ENCODE measurements at places on chromosomes 5 and 9.

GRCh38 chr5:135498637-135498995, 37.1 kb downstream of the NEUROG1 start:
- DNase-seq, result no peak

GRCh38 chr5:19555876-19556275, 432.1 kb downstream of the CDH18 start:
- DNase-seq, result no peak

DNA sequence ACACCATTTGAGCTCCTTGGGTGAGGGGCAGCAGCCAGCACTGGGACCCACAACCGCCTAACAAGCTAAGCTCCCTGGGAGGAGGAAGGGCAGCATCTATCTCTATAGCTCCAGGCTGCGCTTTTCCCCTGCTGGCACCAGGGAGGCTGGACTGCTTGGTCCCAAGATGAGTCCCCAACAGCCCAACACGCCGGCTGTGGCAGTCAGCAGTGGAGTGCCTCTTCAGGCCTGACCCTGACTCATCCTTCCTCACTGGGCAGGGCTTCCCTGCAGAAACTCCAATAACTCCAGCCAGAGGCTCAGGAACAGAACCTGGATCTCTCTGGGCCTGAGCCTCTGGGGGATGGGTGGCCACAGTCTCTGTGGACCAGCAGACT, 113.7 kb upstream of the ADAMTS16 start:
- no peak for DNase-seq

DNA sequence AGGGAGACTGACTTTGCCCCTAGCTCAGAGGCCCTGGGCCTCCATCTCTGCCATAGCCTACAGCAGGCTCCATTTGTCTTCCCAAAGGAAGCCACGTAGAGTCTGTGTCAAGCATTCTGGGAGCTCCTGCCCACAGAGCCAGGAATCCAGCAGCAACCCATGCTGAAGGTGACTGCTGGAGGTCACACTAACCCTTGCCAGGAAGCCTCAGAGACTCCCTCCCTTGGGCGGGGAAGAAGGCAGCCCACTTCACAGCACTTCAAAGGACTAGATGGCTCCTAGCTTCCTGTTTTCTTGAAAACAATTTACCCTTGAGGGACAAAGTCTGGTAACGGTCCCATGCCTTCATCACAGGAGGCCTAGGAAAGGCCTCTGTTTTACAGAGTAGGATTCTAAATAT, 1.7 kb downstream of the CKMT2 start:
- no peak for DNase-seq

DNA sequence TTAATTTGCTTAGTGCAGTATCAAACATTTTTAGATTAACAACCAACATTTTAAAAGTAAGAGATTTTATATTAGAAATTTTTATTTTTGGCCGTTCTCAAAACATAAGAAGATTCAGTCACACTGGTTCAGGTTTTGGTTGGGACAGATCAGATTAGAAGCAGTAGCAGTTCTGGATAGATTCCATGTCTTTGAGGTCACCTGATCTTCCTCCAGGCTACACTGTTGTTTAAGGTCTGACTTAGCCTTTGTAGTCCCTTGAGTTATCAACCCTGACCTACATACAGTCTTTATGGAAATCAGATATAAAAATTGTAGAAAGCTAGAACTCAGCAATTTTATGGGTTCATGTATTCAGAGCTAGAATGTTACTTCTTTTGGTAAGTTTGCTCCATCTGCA, 910.0 kb upstream of the WWC1 start:
- DNase-seq, result no peak

- no peak for DNase-seq
These were observed 147.1 kb upstream of the SLC12A2 start for GRCh38 chr5:127936439-127936972.

- no peak for DNase-seq
These were observed 26.3 kb upstream of the SEMA6A start for GRCh38 chr5:116600876-116601275.

- no peak for DNase-seq
These were observed 389.6 kb downstream of the KDM4C start for GRCh38 chr9:7147121-7148090.

DNA sequence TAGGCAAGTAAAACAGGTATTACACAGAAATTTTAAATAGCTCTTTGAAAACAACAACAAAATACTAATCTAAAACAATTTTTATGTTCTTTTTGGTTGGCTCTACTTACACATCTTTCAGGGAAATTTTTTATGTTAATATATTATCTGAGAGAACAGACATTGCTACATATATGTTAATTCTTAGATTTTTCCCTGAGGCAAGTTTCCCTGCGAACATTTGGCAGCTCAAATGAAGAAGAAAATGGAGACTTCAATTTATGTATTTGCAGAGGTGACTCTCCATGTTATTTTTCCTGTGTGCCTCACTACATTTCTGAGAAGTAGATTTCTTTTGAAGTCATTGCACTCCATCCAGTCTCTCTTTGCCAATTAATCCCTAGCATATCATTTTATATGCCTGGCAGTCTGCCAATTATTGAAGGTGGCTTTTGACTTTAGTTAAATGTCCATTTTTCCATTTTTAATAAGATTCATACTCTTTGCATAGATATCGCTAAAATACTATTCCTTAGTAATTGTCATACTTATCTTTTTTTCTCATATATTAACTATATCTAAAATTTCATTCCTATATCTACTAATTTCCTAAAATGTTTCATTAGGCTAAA, 908.2 kb upstream of the CDH10 start:
- no peak for DNase-seq

DNA sequence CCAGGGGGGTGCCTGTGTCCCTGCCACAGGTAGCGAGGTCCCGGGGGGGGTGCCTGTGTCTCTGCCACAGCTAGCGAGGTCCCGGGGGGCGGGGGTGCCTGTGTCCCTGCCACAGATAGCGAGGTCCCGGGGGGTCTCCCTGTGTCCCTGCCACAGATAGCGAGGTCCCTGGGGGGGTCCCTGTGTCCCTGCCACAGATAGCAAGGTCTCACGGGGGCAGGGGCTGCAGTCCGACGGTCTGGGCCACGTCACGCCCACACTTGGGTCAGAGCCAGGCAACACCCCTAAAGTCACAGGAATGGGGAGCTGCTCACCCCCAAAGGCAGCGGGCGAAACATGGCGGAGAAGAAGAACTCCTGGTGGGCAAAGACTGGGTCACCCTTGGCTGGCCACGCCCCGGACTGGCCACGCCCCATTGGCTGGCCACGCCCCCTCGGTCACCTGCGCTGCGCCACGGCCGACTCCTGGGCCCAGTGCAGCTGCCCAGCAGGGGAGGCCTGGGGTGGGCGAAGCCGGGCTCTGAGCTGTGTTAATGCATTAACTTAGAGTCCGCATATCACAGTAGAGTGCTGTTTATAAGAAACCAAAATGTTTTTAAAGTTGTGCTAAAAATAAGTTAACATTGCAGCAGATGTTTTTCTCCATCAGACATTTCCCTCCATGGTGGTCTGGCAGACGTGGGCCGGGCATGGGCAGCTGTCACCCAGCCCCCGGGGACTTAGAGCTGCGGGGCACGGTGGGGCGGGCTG, 7.0 kb downstream of the NOXA1 start:
- DNase-seq, result no peak

DNA sequence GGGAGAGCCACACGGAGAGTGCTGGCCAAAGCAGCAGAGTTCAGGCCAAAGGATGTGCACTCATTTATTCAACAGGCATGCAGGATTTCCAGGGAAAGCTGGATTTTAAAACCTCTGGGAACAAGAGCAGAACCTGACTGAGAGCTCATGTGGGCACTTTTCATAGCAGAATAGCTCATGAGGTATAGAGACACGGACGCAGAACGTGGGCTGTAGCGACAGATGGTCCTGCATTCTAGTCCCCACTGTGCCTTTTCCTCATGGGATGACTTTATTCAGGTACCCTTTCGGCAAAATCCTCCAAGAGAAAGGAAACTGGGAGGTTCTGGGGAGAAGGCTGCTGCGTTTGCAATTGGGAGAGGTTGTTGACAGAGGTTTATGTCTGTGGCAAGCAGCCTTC, 5.4 kb downstream of the IL4 start:
- no peak for DNase-seq

GRCh38 chr9:97363661-97364299, 48.1 kb upstream of the TDRD7 start:
- no peak for DNase-seq

DNA sequence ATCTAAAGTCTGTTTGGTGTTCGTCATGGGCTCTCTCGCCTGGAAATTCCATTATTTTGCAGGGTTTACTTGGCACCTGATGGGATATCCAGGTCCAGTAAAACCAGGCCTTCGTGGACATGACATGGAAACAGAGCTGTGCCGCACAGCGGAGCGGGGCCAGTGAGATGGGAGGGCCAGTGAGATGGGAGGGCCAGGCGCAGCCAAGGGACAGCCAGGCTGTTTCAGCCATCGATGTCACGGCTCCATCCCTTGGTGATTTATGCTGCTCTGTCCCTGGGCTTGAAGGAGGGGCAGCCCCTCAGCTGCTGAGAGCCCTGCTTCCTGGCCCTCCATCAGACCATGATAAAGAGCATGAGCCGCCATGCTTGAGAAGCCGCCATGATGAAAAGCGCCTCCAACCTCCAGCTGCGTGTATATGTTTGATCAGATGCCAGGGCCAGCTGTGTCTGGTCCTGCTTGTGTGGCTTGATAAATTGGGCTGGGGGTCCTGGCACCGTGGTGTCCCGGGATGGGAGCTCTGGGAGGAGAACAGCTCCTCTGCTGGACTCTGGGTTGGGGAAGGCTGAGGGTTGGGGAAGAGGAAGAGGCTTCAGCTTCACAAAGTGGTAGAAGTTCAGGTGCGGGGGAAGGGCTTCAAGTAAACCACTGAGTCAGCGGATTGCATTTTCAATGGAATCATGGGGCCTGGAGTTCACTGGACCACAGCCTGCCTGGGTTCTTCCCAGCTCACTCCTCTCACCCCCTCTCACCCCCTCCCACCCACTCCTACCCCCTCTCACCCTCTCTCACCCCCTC, 6.1 kb upstream of the COL5A1 start:
- no peak for DNase-seq

DNA sequence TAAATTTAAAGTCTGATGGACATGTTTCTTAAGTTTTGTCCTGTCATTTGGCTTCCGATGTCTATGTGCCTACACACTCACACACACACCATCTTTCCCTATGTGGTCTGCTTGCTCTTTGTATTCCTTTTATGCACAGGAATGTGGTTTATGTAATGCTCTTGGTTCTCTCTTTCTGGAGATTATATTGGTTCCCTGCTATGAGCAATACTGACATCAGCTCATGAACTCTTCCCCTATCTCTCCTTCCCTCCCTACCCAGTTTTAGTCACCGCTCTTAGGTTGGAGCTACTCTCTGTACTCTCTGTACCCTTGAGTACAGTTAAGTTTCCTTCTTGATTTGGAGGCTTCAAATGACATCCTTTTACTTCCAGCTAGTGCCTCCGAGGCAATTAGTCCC, 77.9 kb upstream of the MVB12B start:
- no peak for DNase-seq

GRCh38 chr5:174724484-174725260, at the start of gene MSX2:
MSX2 (plus strand) TSS chr5:174724582; CDS start chr5:174724660, 78 bp downstream.
- peak; percentile 2 for DNase-seq

- no peak for DNase-seq
These were observed 78.2 kb upstream of the GNA14 start for GRCh38 chr9:77726289-77726688.

GRCh38 chr5:171961117-171961516, 45.3 kb downstream of the FBXW11 start:
- no peak for DNase-seq

DNA sequence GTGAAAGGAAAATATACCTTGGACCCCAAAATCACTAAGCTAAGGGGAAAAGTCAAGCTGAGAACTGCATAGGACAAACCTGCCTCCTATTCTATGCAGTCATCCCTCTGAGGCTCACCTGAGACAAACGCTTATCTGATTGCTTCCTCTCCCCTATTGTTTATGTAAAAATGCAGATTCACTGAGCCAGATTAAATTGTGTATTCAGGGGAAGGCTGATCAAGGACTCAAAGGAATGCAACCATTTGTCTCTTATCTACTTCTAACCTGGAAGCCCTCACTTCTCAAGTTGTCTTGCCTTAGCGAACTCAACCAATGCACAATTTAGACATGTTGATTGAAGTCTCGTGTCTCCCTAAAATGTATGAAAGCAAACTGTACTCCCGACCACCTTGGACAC, 13.3 kb downstream of the SPARC start:
- DNase-seq, result no peak

- DNase-seq, result no peak
These were observed 469.4 kb downstream of the RASEF start for GRCh38 chr9:82593501-82593900.

GRCh38 chr9:79377339-79377855, 194.4 kb upstream of the TLE4 start:
- DNase-seq, result no peak

- DNase-seq, result no peak
These were observed 6.1 kb upstream of the FSD1L start for GRCh38 chr9:105441616-105442160.

DNA sequence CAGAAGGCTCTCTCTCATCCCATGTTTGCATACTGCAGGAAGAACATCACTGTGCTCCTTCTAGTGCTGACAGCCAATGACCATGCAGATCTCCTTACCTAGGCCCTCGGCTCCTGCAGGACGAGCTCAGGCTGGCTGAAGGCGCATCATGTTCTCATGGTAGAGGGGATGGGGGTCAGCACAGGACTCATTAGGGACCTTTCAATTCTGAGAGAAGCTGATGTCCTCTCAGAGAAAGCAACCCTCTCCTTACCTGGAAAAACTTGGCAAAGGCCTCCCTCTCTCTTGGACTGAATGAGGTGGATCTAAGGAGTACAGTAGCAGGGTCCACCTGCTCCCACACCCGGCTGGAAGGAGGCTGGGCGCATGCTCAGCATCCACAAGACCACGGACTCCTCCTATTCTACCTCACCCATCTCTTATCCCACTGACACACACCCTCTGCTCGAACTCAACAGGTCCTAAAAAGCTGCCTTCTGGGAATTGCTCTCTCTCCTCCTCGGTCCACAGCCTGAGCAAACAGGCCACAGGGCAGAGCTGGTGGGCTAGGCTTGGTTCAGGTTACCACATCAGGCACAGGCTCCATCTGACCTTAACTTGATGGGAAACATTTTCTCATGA, 2.9 kb downstream of the IPPK start:
- no peak for DNase-seq

DNA sequence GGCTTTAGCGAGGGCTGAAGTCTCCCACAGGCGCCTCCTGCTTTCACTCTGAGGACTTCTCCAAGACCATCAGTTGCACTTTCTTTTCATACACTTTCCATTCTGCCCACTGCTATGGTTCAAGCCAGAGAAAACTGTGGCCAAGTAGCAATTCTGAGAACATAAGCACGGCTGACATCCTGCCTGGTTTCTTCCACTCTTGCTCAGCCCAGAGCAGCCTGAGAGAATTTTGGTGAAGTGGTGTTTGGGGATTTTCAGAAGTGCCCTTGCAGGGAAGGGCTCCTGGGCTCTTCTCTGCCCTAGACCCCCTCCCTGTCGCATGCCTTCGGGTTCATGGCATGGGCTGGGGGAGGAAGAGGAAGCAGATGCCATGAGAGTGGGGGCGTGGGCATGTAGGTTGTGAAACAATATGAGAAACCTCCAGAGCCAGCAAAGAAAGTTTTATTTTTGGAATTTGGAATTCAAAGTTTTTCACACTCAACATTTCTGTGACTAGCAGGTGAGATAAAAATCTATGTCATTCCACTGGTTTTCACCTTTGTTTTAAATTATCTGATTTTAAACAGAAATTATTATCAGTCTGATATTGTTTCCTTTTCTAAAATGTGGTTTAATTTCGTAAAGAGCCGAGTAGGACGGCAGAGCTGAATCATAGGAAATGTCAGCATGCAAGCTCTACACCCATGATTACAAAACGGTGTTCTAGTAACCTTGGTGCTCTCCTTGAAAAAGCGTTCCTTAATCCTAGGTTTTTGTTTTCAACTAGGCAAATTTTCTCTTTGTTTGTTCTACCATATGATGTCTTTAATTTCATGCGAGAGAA, 27.8 kb upstream of the TNFSF8 start:
- peak; percentile 57 for DNase-seq

GRCh38 chr9:82513976-82514735, 525.6 kb downstream of the SPATA31D1 start:
- DNase-seq, result no peak
